ENCODE measurements at places on chromosomes 16 and 17.

DNA sequence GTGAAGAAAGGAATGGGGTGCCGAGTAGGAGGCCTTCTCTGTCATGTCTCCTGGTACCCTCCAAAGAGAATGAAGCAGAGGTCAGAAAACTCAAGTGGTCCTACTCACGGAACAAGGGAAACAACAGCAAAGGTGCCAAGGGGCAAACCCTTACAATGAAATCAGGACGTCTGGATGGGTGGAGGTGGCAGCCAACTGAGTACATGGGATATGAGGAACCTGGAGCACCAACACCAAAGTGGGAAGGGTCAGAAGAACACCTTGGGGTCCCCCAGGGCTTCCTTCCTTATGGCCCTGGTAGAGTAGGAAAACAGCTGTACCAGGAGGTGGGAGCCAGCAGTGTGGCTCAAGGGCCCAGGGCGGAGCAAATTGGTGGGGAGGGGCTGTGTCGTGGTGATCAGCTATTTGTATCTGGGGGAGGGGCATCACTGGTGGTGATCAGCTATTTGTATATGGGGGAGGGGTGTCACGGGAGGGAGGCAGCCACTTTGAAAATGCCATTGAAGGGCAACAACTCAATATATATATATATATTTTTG is 643 bp downstream of the HIGD1B start:
- no peak for DNase-seq

- no peak for DNase-seq
These were observed 260.1 kb downstream of the SNX29 start for GRCh38 chr16:12236589-12236988.

GRCh38 chr16:14109077-14109775 is 38.1 kb downstream of the MRTFB start:
- DNase-seq, result no peak

- no peak for DNase-seq
These were observed 7.4 kb upstream of the SCIMP start for GRCh38 chr17:5241861-5242671.

GRCh38 chr17:13001991-13002615 is 15.7 kb downstream of the ELAC2 start:
- DNase-seq, result no peak

DNA sequence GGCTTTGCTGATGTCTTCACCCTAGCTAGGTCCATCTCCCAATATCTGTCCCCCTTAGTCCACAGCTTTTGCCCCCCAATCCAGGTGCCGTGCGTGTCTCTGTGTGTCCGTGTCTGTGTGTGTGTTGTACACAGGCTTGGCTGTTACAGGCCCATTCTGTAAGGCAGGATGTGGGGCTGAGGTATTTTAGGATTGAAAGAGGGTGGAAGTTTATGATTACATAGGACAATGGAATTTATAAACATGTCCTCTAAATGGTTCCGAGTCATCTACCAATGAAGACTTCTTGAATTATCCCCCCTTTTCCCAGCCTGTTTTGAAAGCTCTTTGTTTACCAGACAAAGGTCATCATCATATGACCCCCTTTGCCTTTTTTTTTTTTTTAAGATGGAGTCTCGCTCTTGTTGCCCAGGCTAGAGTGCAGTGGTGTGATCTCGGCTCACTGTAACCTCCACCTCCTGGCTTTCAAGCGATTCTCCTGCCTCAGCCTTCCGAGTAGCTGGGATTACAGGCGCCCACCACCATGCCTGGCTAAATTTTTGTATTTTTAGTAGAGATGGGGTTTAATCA is 21.9 kb downstream of the ACE start:
- no peak for DNase-seq

DNA sequence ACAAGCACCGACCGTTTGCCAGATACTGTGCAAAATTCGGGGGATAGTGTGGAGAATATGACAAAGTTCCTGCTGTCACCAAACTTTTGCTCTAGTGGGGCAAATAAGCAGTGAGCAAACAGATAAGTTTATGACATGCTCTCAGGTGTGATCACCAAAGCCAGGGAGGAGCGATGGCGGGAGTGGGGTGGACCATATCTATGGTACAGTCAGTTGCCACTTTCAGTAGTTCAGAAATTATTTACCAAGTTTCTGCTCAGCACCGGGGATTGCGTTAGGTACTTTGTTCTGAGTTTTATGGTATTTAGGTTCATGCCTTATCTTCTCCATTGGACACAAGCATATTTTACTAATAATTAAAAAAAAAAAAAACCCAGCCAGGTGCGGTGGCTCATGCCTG is 11.9 kb downstream of the MSI2 start:
- no peak for DNase-seq

DNA sequence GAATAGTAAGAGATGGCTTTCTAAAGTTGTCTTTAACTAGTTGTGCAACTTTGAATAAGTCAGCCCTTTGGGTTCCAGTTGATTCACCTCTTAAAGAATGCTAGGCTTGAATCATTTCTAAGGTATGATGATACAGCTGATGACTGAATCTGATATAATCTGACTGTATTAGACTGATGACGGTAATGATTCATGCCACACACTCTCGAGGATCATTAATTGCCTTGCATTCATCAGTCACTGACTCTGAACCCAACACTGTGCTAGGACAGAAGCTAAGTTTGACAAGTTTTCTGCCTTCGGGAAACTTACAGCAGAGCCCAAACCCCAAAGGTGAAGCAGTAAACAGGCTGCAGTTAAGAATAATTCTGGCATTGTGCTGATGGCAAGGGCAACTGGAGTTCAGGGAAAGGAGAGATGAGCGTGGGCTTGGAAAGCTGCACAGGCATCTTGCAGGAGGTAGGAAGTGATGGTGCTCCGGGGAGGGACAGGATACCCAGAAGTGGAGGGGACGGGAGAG is 25.8 kb downstream of the ASIC2 start:
- DNase-seq, result no peak

DNA sequence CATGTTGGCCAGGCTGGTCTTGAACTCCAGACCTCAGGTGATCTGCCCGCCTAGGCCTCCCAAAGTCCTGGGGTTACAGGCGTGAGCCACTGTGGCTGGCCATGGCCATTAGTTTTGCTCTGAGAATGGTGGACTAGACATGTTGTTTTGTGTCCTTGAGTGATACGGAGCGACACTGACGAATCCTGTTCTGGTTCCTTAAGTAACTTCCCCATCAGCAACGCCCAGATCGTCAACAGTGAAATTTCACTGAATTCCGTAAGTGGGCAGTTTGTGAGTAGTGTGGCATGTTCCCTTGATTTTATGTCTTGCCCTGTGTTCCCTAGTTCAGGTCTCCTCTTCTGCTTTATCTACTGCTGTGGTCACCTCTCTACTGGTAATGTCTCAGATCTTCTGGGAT is 67.4 kb downstream of the SNX29 start:
- DNase-seq, result no peak

DNA sequence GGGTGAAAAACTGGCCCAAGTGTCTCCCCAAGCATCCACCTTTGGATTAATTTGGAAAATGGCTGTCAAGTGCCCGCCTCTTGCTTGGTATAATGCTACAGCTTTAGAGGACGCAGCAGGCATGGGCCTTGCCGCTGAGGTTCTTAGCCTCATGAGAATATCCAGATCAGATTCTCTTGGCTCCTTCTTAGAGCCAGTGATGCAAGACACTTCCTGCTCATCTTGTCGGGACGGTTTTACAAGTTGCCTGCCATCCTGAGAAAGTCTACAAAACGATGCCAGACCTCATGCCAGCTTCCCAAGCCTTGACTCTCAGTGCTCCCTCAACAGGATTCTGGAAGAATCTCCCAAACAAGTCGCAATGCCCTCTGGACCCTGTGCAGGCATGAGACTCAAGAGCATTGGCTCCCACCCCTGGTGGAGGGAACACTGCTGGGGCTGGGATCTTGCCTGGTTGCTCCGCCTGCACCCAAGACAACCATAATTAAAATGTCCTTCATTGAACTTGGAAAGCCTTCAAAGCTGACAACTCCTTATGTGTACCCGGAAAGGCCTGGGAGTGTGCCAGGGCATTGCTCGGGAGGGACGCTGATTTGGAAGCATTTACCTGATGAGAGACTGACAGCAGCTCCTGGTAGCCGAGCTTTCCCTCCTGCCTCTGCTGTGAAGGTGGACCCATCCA is 25.8 kb upstream of the STH start:
- DNase-seq, result peak; percentile 44

DNA sequence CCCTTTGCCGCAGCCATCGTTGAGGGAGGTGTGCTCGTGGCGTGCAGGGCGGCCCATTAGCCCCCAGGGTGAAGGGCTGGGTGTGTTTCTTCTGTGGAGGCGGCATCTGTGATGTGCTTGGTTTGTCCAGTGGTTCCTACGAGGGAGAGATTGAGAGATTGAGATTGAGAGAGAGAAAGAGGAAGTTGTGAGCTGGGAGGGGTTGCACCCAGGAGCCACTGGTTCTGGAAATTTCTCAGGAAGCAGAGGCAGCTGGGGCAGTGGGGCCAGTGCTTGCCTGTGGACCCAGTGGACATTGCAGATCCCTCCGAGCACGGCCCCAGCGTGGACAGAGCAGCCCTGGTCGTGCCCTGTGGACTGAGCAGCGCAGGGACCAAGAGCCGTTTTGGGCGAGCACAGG is 72.0 kb upstream of the ZNF750 start:
- no peak for DNase-seq

- no peak for DNase-seq
These were observed 12.9 kb downstream of the G6PC1 start for GRCh38 chr17:42913522-42913921.

DNA sequence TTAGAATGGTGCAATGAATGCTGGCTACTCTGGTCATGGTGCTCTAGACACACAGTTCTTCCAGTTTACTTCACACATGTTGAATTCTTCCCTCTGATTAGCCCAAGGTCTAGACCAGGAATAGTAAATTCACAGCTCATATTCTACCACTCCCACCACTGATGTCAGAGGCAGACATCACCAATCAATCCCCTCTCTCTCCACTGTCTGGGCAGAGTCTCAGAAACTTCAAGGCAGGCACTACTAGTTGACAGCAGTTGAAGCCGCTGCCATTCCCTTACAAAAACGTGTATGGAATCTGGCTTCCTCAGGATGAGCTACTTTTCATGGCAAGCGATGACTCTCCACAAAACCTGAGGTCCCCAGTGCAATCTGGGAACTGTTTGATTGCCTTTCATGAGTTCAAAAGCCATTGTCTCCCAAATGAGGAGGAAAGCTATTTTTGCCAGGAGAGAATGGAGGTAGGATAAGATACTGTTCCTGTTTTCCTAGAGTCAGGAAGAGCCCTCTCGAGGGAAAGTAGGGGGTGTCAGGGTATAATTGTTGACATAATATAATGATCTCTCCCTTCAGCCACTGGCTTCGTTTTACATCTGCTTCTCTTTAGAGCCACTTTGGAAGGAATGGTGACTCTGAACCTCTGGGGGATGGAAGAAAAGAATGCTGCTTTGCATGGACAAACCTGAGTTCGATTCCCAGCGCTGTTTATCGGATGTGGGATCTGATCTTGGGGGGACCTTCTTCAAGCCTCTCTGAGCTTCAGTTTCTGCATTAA is 90.0 kb downstream of the FOXL1 start:
- no peak for DNase-seq

- DNase-seq, result no peak
These were observed 46.6 kb upstream of the ERN1 start for GRCh38 chr17:64176556-64176955.

- DNase-seq, result no peak
These were observed 184.3 kb upstream of the TNRC6C start for GRCh38 chr17:77774182-77774581.

DNA sequence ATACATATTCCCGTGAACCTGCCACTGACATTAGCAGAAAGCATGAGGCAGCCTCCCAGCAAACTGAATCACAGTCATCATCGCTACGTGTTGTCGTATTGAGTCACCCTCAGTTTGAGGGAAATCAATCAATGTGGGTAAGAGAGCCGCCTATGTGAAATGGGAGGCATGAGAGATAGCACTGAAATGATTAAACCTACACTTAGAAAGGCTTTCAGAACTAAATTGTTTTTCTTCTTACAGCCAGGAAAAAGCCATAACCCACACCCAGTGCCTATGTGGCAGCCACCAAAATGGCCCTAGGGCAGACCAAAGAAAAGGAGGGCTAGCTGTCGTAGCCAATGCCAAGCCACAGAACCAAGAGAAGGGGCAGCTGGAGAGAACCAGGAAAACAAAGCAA is 90.5 kb downstream of the ADAMTS18 start:
- DNase-seq, result no peak

DNA sequence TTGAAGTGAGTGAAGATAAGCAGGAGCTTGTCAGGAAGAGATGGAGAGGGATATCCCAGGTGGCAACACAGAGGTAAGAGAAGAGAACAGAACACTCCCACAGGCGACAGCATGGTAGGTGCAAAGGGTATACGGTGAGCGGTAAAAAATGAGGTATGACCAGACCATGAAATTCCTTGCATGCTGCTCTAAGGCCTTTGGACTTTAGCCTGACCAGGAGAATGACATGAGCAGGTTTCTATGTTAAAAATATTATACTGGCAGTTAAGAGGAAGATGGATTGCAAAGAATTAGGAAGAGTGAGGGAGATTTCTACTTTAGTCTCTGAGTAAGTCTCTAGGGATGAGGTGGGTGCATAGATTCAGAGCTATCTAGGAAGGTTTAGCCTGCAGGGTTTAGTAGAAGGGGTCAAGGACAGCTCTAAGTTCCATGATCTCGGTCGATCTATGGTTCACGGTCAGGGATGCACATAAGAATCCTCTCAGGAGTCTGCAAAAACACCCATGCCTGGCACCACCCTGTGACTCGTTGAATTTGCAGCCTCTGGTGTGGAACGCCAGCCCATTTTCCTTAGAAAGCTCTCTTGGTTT is 65.7 kb downstream of the HLF start:
- DNase-seq, result no peak

DNA sequence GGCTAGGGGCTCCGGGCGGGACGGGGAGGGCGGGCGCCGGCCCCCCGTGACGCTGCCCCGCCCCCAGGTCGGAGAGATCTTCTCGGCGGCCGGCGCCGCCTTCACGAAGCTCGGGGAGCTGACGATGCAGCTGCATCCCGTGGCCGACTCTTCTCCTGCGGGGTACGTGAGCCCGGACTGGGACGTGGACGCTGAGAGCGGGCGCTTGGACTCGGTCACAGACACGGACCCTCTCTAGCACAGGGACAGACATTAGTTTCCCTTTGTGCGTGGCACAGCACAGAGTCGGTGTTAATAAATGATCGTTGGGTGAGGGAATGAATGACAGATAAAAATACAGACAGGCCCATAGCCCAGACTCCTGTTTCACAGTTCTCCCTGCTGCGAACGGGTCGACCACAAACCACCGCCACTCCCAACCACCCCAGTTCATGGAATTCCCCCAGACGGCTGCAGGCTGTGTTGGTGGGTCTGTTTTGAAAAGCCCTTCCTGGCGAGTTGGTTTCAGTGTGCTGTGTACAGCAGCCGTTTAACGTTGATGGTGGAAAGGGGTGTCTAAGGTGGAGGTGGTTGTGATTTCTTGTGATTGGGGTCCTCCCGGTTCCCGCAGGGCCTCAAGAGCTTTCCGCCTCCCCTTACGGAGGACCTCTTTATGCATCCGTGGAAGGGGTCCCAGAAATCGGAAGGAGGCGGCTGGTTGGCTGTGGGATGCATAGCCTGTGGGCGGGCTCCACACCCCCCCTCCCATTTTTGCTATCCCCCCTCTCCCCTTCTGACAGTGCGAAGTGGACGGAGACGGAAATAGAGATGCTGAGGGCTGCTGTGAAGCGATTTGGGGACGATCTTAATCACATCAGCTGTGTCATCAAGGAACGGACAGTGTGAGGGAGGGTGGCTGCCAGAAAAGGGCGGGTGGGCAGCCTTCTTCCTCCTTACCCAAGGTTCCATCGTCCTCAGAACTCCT is 2.9 kb downstream of the RNASEK start:
- no peak for DNase-seq

Measured in chondrocyte (in vitro differentiated cells).